Fibroblast of the aortic adventitia (primary cell): ENCODE measurements at places on chromosomes 16 and 17. TPM values are rescaled to one million over a fixed set of nuclear protein-coding genes. Genes with fewer than 3 reads are reported as not detected.

The KRT13 gene
- not detected in 2 replicates for total RNA-seq

The C1QBP gene
- 189 and 204 TPM in 2 replicates for total RNA-seq

The WFIKKN1 gene
- 0.18 and 0.25 TPM in 2 replicates for total RNA-seq

The FBXO39 gene
- total RNA-seq = 0.09 and 0.57 TPM in 2 replicates

The ABCC11 gene
- total RNA-seq = 0.09 and 2.0 TPM in 2 replicates
